AG08396 (cell line): ENCODE measurements at places on chromosomes 7 and 10.

- no peak for DNase-seq
Observed at GRCh38 chr7:151381348-151382078, 28.3 kb downstream of the WDR86 start.

- peak; percentile 80 for DNase-seq
Observed at GRCh38 chr10:43137717-43138020, 576 bp upstream of the CSGALNACT2 start.

GRCh38 chr10:98488669-98489430, 42.1 kb upstream of the HPS1 start:
- DNase-seq = no peak

GRCh38 chr7:116706668-116707126, 34.7 kb downstream of the MET start:
- DNase-seq = peak; percentile 15

- no peak for DNase-seq
Observed at GRCh38 chr7:74617180-74617744, 40.3 kb upstream of the GTF2I start.

- no peak for DNase-seq
Observed at GRCh38 chr7:69550991-69551390, 47.3 kb upstream of the AUTS2 start.

DNA sequence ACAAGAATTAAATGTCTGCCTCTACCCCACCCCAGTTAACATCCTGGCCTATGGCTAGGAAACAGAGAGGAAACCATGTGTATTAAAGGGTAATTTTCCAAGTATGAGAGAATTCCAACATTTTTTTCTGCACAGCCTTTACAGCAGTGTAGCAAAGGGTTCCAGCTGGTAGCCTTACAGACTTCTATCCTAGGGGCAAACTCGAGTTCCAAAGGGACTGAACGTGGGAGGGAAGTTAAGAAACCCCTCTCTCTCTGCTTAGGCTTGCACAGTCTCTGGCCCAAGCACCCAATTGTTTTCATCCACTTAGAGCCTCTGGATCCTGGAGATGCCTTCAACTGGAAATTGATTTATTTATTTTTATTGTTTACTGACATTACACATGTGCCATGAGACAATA, 60.3 kb downstream of the SLC16A12 start:
- DNase-seq = no peak

DNA sequence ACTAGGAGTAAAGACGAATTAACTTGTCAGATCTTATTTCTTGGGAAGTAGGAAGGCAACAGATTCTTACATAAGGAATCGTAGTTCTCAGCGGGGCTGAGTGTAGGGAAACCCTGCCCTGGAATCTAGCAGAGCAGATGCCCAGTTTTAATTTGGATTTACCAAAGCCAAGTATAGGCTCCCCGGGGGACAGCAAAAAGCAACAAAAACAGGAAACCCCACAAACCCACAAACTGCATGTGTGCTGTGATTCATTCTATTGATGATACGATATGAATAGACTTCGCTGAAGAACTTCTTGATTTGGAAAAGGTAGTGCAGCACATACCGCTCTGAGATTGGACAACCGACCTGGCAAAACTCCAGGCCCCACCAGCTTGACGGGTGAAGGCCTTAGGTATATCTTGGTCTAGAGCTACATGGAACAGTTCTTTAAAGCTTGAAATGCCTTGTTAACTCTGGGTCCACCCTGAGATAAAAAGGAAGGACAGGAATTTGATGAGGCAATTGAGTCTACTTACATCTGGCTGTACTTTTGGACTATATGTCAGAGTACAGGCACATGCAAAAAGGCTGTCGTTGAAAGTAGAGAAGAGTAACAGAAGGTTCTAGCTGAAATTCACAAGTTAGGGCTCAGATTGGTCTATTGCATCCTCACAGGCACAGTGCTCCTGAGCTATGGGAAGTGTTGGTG, 49.1 kb downstream of the STRA8 start:
- DNase-seq = no peak

DNA sequence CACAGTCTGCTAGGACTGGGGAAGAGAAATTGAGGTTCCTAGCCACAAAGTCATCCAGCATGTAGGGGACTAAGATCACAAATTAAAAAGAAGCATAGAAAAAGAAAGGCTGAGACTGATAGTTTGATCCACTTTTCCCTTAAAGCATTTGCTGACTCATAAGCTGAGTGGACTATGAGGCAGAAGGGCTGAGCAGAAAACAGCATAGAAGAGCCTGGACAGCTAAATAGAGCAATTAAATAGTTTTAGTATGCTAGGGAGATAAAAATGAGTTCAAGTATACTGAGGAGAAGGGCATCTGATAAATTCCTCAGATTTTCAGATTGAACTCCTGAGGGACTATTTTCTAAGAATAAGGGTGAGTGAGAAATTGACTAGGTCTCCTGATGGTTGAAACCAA, 155.9 kb upstream of the EGR2 start:
- DNase-seq = no peak

- DNase-seq = no peak
Observed at GRCh38 chr10:35043796-35044344, 46.3 kb downstream of the CUL2 start.

GRCh38 chr7:5776894-5777660, 4.4 kb downstream of the RNF216 start:
- DNase-seq = no peak

DNA sequence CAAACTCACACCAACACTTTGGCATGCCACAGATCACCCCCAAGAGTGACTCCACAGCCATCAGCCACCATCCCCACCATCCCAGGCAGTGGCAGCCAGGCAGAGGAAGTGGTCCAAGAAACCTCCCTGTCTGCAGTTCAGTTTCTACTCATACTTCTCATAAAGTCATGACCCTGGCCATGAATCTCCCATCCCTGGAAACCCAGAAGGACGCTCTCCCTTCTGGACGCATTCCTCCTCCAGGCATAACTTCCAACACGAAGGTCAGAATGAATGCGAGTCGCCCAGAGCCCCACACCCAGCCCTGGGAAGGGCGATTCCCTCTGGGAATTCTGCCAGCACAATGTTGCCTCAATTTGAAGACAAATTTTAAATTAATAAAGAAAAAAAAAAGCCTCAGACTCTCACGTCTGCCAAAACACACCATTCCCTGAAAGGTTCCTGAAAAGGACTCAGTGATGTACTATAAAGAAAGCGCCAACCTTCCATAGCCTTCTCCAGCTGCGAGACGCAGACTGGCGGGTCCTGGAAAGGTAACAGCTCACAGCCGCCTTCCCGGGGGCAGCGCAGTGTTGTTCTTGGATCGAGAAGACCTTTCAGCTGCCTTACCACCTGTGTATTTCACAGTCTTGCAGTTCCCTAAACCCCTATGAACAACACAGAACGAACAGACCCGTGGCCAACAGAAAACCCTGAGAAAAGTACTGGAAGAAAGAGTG, 307.6 kb downstream of the FRMD4A start:
- DNase-seq = no peak

- DNase-seq = peak; percentile 43
Observed at GRCh38 chr10:2978111-2978510, 89.2 kb upstream of the PFKP start.

- peak; percentile 52 for DNase-seq
Observed at GRCh38 chr7:27106181-27106900, 3.9 kb upstream of the HOXA2 start.

DNA sequence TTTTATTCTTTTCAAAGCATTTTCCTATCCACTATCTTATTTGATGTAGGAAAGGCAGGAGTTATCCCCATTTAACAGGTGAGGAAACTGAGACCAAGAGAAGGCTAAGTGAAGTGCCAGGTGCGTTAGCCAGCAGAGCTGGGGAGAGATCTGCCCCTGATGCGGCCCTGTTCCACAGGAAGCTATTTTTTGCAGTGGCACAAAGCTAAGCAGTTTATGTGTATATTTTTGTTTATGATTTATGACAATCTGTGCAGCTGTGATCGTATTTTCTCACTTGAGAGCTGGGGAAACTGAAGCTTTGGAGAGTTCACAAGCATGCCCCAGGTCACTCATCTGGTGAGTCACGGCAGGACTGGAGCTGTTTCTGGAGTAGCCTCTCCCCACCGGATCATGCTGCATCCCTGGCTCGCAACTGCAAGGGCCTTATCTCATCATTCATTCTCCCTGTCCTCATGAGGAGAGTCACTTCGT, 38.8 kb downstream of the SLC29A3 start:
- DNase-seq = peak; percentile 30

DNA sequence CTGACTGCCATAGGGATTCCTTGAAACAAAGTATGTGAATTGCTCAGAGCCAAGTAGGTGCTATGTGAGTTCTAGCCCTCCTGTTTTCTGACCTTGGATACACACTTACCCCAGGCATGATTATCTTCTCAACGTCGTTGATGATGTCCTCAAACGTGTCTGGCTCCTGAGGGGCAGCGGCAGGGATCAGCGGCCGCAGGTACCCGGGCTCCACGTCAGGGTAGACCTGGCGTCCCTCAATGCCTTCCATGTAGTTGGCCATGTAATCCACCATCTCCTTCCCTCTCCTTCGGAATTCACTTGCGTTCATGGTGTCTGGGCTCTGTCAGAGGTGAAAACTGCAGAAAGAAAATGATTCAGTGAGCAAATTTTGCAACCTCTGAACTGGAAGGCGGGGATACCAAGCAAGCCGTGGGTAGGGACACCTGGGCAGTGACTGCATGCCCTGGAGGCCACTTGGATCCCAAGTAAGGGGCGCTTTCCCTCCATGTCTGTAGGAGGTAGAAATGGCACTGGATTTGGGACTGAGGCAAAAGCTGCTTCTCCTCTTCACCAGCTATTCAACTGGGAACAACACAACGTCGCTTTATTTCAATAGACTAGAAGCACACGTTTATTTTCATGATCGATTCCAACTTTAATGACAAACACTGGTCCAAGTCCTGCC, 21.3 kb downstream of the DDC start:
- DNase-seq = no peak

DNA sequence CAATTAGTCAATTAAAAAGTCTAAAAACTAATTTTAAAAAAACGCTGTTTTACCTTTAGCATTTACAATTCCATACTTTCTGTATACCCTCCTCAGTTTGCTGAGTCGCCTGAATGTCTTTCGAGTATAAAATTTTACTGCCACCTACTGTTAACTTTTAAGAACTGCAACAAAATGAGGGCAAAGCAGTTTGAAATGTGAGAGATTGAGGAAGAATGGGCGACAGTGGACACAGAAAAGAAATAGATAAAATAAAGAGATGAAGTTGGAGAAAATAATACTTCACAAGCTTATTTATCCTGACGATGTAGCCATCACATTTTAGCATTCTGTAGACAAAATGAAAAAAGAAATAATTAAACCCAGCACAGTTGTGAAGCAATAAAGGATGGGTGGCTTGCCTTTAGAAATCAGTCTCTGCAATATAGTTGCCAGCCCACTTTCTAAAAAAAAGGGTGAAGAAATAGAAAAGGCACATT, 110.8 kb upstream of the PTN start:
- DNase-seq = peak; percentile 36

DNA sequence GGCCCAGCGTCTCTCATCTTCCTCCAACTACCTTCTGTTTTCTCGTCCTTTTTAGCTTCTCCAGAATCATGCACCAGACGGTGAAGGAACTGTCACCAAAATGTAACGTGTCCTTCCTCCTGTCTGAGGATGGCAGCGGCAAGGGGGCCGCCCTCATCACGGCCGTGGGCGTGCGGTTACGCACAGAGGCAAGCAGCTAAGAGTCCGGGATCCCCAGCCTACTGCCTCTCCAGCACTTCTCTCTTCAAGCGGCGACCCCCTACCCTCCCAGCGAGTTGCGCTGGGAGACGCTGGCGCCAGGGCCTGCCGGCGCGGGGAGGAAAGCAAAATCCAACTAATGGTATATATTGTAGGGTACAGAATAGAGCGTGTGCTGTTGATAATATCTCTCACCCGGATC, 15.8 kb downstream of the TACR2 start:
- no peak for DNase-seq

GRCh38 chr10:113045147-113046055, 95.4 kb downstream of the TCF7L2 start:
- DNase-seq = peak; percentile 72

DNA sequence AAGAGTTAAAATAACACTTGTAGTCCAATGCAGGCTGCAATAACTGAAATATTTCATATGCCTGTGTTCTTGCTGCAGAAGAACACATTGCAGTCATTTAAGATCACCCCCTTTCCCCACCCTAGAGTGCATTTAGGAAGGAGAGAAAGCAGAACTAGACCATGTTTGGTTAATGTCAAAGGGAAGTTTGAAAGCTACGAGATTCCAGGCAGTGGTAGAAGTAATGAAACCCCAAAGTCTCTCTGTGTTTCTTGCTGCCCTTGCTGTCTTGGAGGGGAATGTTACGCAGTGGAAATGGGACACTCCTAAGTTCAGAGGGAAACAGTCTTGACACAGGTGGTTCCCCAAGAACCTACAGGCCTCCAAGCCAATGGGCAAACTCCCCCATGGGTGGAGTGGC, 242.9 kb downstream of the PTEN start:
- no peak for DNase-seq

DNA sequence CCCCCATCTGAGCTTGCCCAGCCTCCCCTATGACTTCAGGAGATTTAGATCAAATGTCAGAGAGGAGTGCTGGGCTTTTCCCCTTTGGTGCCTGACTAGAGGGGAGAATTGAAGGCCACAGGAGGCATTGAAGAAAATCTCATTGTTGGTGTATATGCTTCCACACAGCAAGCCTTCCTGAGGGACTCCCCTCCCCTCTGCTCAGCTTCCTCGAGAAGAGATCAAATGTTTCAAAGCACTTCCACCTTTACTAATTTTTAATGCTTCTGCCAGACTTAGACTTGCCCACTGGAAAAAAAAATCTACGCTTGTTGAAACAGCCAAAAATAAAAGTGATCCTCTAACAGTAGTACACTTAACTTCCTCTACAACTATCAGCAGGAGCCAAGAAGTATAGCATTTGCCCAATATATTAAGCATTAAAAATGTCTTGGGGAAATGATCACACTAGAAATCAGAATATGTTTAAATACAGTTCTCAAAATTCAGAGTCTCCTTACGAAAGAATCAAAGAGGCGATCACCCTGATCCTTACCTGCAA, 79.3 kb downstream of the FZD1 start:
- DNase-seq = no peak

DNA sequence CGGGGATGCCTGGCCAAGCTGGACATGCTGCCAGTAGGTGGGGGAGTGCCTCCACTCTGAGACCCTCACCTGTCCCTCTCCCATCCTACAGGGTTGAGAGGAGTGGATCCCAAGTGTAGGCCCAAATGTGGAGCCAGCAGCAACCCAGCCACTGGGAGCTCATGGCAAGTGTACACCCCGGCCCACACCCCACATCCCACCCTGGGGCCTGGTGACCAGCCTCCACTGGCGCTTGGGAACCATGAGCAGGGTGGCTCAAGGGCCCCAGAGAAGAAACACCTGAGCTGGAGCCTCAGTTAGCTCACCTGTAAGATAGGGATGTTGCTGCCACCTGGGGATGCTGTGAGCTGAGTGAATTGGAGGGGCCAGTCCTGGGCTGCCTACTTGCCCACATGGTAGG, 10.4 kb upstream of the RET start:
- DNase-seq = no peak
